ENCODE measurements at places on chromosomes 11 and 22. TPM values are rescaled to one million over a fixed set of nuclear protein-coding genes. Genes with fewer than 3 reads are reported as not detected.

GRCh38 chr22:35318346-35319215 is 18.9 kb downstream of the TOM1 start:
- H3K36me3 ChIP-seq = peaks cover 3% of the 10 kb centered on the region
- DNase-seq = no peak
- H3K4me1 ChIP-seq = peaks cover 9% of the 10 kb centered on the region
- no peak overlapping the region for H3K27ac ChIP-seq
- H3K4me3 ChIP-seq = no peak overlapping the region
- H3K27me3 ChIP-seq = no peaks in the 10 kb centered on the region

DNA sequence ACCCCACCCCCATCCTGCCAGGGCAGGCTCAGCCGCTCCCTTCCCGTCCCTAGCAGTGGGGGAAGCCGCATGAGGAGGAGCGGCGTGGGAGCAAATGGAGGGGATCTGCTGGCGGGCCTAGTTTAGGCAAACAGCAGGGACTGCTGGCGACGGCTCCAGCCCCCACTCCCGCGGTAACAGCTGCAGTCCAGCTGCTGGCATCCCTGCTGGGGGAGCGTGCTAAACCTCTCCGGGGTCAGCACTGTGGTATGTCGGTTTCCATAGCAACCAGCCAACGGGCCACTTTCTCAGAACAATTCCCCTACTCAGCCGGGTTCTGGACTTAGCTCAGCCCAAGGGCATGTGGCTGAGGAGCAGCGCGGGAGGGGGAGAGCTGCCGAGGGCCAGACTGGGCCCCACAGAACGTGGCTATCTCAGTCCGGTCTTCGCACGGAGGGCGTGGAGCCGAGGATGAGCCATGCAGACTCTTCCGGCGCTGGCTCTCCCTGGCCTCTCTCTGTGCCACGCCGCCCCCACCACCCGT is 98.8 kb downstream of the PKNOX2 start:
- H3K4me1 ChIP-seq = peaks cover 10% of the 10 kb centered on the region
- DNase-seq = peak; percentile 64
- H3K4me3 ChIP-seq = no peak overlapping the region

GRCh38 chr22:20079745-20080444 is at the start of gene DGCR8:
Gene DGCR8 (plus strand): TSS chr22:20080241. CDS start chr22:20085964, 5,723 bp downstream.
- H3K36me3 ChIP-seq = peaks cover 47% of the 10 kb centered on the region
- peak within 1 kb of the TSS; percentile 92 for H3K27ac ChIP-seq
- no peaks in the 10 kb centered on the region for H3K27me3 ChIP-seq
- peak within 1 kb of the TSS; percentile 94 for H3K4me3 ChIP-seq
- peaks cover 24% of the 10 kb centered on the region for H3K4me1 ChIP-seq

DNA sequence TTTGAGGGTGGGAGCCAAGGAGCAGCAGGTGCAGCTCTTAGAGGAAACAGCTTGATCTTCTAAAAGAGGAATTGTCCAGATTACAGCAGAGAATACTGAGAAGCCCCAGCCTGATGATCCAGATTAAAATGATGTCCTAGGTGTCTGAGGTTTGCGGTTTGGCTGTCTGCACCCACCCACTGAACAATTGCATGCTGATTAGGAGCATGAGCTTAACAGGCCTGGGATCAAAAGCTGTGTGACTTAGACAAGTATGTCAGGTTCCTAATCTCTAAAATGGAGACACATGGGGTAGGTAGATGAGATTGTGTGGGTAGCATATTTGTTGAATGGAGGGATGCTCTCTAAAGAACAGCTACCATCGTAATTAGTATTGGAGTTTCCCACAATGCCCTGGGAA is 166.8 kb upstream of the SEZ6L start:
- peaks cover 10% of the 10 kb centered on the region for H3K27me3 ChIP-seq
- no peak for DNase-seq
- no peaks in the 10 kb centered on the region for H3K36me3 ChIP-seq
- H3K4me1 ChIP-seq = no peaks in the 10 kb centered on the region
- no peak overlapping the region for H3K27ac ChIP-seq
- H3K4me3 ChIP-seq = no peak overlapping the region

- no peaks in the 10 kb centered on the region for H3K36me3 ChIP-seq
- H3K27me3 ChIP-seq = peaks cover 4% of the 10 kb centered on the region
- no peak for DNase-seq
- no peak overlapping the region for H3K4me3 ChIP-seq
- no peaks in the 10 kb centered on the region for H3K4me1 ChIP-seq
- H3K27ac ChIP-seq = no peak overlapping the region
These were observed 24.8 kb upstream of the CLDN5 start for GRCh38 chr22:19548964-19549363.

DNA sequence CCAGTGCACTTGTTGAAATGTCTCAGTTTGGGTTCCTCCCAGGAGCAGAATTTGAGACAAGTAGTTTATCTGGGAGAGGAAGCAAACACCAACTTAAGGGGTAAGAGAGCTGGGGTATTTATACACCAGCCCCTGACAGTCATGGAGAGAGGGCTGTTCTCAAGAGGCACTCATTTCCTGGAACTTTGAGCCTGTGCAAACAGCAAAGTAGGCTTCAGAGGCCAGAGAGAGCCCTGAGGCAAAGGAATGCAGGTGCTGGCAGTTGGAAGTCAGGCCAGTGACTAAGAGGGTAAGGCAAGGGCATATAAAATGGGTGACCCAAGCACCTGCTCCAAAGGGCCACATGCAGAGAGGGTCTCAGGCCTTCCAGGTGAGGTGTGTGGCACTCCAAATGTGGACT is 16.1 kb downstream of the MS4A18 start:
- no peak for DNase-seq
- H3K36me3 ChIP-seq = no peaks in the 10 kb centered on the region
- no peak overlapping the region for H3K4me3 ChIP-seq
- peaks cover 8% of the 10 kb centered on the region for H3K27me3 ChIP-seq
- no peaks in the 10 kb centered on the region for H3K4me1 ChIP-seq

DNA sequence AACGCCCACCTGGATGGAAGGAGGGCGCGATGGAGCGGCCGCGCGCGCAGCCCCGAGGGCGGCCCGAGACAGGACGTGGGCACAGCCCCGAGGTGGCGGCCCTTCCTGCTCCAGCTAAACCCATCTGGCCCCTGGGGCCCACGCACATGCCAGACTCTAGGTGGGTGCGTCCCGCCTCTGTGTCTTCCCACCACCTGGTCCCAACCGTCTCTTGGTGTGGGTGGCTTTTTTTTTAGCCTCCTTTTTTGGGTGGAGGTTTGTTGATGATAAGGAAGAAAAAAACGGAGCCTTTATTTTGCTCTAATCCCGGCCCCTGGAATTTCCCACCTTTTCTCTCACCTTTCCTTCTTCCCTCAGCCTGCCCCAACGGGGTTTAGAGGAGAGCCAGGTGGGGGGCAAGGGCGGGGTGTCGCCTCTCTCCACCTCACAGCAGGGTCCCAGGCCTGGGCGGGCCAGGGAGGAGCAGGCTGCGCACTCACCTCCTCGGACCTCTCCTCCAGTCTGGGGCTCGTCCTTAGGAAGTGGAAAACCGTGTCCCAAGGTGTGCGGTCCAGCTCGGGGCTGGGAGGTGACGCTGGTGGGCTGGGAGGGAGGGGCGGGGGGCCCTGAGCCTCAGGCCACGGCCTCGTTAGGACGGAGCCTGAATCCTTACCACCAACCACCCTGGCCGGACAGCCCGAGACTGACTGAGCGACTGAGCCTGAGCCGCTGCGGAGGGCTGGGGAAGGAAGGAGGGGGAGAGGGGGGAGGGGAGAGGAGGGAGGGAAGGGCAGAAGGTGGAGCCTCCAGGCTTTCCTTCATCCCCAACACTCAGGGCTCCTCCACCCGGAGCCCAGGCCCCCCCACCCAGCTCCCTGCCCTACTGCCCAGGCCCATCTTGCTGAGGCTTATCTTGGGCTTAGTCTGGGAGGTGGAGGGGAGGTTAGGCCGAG is at the start of gene SOX10:
TSS of gene SOX10 (minus strand) at position 696 of the 932 bp plus-strand sequence. CDS start 771 bp downstream, outside the sequence.
- H3K36me3 ChIP-seq = no peaks in the 10 kb centered on the region
- DNase-seq = no peak
- no peaks in the 10 kb centered on the region for H3K4me1 ChIP-seq
- H3K27ac ChIP-seq = no peak within 1 kb of the TSS

GRCh38 chr22:22235558-22235957 is 9.0 kb upstream of the VPREB1 start:
- no peak overlapping the region for H3K4me3 ChIP-seq
- no peak overlapping the region for H3K27ac ChIP-seq
- no peaks in the 10 kb centered on the region for H3K36me3 ChIP-seq
- H3K4me1 ChIP-seq = no peaks in the 10 kb centered on the region

DNA sequence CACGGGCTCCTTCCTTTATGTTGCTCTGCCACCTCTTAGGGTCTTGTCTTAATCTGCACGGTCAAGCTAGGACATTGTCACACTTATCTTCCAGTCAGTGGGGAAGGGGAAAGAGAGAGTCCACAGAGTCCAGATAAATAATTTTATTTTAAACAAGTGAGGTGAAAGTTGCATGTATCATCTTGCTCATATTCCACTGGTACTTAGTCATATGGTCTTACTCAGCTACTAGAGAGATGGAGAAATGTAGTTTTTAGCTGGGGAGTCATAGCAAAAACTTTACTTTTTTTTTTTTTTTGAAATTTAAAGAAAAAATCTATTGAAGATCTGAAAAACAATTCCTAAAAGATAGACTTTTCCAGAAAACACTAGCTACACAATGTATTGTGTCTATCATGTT is 29.0 kb downstream of the PDE3B start:
- DNase-seq = no peak
- no peak overlapping the region for H3K27ac ChIP-seq
- no peaks in the 10 kb centered on the region for H3K36me3 ChIP-seq
- no peaks in the 10 kb centered on the region for H3K4me1 ChIP-seq

DNA sequence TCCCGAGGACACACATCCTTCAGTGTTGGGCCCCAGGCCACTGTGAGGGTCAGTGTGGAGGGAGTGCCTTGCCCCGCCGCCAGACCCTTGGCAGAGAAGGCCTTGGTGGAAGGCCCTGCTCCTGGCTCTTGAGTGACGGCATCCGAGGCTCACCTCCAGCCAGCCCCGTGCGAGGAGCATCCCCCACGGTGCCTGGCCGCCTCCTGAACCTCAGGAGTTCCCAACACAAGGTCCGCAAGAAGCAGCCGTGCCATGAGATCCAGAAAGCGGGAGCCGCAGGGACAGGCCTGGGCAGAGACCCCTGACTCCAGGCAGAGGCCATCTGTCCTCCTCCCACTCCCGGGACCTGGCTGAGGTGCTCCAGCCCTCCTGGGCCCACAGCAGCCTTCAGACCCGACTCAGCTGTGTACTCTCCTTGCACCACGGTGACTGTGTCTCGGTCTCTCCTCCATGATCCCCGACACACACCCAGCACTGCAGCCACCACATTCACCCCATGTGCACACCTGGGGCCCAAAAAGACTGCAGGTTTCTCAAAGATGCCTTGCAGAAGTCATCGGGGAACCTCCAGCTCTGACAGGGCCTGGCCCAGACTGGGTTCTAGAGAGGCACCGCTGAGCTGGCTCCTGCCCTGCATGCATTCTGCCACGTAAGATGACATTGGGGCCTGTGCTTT is 870.2 kb downstream of the BRD1 start:
- DNase-seq = no peak
- peaks cover 4% of the 10 kb centered on the region for H3K27me3 ChIP-seq
- H3K27ac ChIP-seq = no peak overlapping the region

- H3K27me3 ChIP-seq = no peaks in the 10 kb centered on the region
- no peaks in the 10 kb centered on the region for H3K36me3 ChIP-seq
- H3K4me1 ChIP-seq = no peaks in the 10 kb centered on the region
- H3K4me3 ChIP-seq = no peak overlapping the region
These were observed 14.8 kb downstream of the PKNOX2 start for GRCh38 chr11:125179346-125179745.

The DNAJB13 gene
- total RNA-seq = not detected

The GAS2L1 gene
- 10.4 TPM for total RNA-seq

The ELP4 gene
- 33.8 TPM for total RNA-seq

The TRIM29 gene
- total RNA-seq = not detected
